Activated CD4-positive, alpha-beta memory T cell treated with anti-CD3 and anti-CD28 coated beads, Interleukin-2, amount 10 ng/mL, durations not matched to agents 7 days and 5 days (primary cell): ENCODE measurements at places on chromosomes 4 and X. TPM values are rescaled to one million over a fixed set of nuclear protein-coding genes. Genes with fewer than 3 reads are reported as not detected.

USP27X gene
- total RNA-seq, result 2.4 TPM

CC2D2A gene
- not detected for total RNA-seq

FAM53A gene
- 0.65 TPM for total RNA-seq

PPARGC1A gene
- not detected for total RNA-seq

OCIAD2 gene
- 94.5 TPM for total RNA-seq

ART3 gene
- total RNA-seq, result 0.95 TPM

NEXMIF gene
- total RNA-seq, result 0.28 TPM

FAT1 gene
- 0.03 TPM for total RNA-seq

CACNA1F gene
- 0.50 TPM for total RNA-seq

DNAAF6 gene
- not detected for total RNA-seq

NPY2R gene
- total RNA-seq, result not detected

RPS6KA6 gene
- total RNA-seq, result 0.05 TPM

SPON2 gene
- total RNA-seq, result 24.6 TPM

GDPD2 gene
- total RNA-seq, result 0.23 TPM

DNA sequence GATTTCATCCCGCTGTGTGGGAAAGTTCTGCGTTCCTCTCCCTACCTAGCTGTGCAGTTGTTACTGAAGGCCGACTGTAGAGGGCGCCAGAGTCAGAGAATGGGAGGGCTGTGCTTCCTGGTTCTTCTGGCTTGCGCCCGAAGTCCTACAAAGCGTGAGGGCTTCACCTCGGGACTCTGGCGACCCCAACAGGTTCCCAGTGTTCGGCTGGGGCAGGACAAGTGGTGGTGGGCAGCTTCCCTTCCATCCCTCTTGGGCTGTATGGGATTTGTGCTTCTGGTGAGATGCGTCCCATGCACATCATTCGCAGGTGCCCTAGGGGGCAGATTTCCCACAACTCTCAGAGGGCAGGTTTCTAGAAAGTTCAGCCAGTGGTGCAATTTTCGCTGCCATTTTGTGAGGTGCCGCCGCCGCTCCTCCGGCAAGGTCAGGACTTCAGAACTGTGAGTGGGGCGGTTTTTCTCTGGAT lies 27.3 kb downstream of the CT45A1 start:
- DNase-seq, result peak; percentile 53

- no peak for DNase-seq
These were observed 98.0 kb downstream of the CDS1 start for GRCh38 chr4:84680956-84681355.

- no peak for DNase-seq
These were observed 100.7 kb upstream of the PTPN13 start for GRCh38 chr4:86493460-86493859.

- DNase-seq, result no peak
These were observed 704.6 kb downstream of the SMARCA1 start for GRCh38 chrX:128818690-128819089.

DNA sequence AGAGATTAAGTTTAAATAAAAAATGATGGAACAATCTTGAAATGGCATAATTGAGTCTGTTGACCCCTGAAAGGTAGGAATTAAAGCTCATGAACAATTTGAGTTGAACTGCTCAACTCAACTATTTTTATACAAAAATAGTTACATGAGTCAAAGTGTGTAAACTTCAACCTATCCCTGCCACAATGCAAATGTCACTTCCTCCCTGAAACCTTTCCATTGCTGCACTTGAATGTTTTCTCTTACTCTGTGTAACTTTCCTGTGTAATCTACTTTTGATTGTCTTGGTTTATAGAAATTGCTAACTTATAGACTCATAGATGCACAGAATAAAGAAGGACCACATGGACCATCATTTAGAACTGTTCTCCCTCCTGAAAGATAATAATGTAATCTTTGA lies 218.5 kb downstream of the GBA3 start:
- DNase-seq, result no peak

- no peak for DNase-seq
These were observed 10.4 kb downstream of the RAB9A start for GRCh38 chrX:13699183-13699826.

DNA sequence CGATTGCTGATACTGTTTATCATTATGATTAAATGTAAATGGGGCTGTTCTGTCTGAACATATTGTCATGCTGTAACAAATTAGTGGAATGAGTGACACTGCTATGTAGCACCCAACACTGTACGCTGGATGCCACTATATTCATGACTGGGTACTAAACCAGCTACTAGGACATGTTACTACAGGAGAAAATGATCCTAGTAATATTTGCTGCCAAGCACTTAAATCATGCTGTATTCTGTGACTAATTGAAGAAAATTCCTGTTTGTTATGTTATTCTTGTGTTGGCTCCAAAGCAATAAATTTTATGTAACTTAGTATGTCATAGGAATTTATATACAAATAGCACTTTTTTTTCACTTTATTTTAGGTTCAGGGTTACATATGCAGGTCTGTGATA lies 804.2 kb downstream of the CENPC start:
- DNase-seq, result no peak

- DNase-seq, result no peak
These were observed 32.2 kb downstream of the MID2 start for GRCh38 chrX:107857837-107858236.

GRCh38 chr4:186592966-186593586 lies 37.7 kb upstream of the MTNR1A start:
- DNase-seq, result no peak

GRCh38 chr4:6770581-6771228 lies 11.8 kb upstream of the KIAA0232 start:
- DNase-seq, result no peak

- DNase-seq, result no peak
These were observed 701.0 kb upstream of the PITX2 start for GRCh38 chr4:111323916-111324315.

DNA sequence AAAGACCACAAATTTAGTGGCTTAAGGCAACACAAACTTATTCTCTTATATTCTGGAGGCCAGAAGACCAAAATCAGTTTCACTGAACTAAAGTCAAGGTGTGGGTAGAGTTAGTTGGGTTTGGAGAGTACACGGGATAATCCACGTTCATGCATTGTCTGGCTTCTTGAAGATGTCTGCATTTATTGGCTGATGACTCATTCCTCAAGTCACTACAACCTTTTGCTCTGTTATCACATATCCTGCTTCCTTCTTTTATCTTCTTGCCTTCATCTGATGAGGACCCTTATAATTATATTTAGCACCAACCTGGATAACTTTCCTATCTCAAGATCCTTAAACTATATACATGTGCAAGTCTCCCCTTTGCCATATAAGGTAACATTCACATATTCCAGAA lies 590.0 kb downstream of the FSTL5 start:
- DNase-seq, result no peak

DNA sequence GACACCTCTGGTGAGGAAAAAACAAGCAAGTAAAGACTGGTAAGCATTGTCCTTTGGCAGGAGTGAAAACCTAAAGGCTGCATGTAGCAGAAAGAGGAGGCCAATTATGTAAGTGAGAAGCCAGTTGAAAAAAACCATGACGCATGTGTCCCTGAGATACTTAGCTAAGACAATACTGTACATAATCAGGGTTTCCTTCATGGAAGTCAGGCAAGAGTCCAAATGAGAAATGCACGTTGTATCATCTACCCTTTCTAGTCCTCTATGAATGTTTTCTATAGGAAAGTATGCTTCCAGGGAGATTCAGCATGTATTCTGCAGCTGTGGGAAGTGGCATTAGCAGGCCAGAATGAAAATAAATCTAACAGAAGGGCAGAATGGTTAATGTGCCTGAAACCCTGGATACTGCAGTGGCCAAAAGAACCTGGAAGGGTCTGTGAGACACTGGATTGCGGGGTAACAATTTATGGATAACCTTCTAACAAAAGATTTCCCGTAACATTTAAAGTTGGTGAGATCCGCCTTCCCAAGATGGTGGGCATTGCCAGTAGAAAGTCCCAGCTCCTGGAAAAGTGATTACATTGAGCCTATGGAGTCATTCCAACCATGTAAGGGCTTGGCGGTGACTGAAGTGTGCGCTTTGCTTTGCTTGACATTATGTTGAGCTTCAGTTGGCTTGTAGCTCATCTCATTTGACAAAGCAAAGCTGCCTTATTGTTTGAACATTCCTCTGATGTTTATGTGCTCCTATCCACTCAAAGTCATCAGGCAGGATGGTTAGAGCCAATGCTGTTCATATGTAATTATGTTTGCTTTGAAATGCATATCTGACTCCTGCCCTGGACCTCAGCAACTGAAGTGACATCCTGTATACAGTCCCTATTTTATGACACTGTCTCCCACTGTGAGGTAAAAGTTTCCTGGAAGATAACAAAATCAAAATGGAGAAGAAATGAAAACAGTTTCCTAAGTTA lies 200.4 kb downstream of the ARHGAP24 start:
- DNase-seq, result no peak

GRCh38 chr4:126004941-126005340 lies 690.2 kb downstream of the FAT4 start:
- no peak for DNase-seq

- no peak for DNase-seq
These were observed 492.0 kb downstream of the ZIC3 start for GRCh38 chrX:138057883-138058282.

- no peak for DNase-seq
These were observed 121.0 kb upstream of the MYOZ2 start for GRCh38 chr4:119014658-119015057.

GRCh38 chrX:153844509-153845082 lies 14.3 kb upstream of the PDZD4 start:
- DNase-seq, result no peak

DNA sequence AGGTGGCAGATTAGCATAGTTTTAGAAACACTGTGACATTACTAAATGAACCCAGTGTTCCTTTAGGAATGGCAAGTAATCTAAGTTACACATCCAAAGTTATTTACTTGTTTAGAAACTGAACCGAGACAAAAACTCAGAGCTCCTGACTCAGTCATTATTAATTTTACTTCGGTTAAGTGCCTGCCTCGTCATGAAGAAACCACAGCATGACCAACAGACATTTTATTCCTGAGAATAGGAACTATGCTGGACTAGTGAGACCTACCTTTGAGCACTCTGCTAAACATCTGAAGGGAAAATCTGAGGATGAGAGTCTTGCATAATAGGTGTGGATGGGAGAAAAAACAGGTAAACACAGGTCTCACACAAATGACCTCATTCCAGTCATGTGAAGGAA lies 2.5 kb downstream of the BEX1 start:
- no peak for DNase-seq

DNA sequence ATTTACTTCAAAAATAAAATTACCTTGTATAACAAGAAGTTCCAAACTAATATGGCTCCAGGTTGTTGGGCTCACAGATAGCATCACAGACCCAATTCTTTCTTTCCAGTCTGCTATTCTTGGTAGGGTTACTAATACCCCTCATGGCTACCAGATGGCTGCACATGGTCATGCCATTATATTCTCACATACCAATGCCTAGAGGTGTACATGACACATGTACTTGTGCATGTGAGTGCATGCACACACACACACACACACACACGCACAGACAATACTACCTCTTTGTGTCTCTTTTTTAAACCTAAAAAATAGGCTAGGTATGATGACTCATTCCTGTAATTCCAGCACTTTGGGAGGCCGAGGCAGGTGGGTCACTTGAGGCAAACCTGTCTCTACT lies 31.1 kb downstream of the FBXO8 start:
- DNase-seq, result no peak

DNA sequence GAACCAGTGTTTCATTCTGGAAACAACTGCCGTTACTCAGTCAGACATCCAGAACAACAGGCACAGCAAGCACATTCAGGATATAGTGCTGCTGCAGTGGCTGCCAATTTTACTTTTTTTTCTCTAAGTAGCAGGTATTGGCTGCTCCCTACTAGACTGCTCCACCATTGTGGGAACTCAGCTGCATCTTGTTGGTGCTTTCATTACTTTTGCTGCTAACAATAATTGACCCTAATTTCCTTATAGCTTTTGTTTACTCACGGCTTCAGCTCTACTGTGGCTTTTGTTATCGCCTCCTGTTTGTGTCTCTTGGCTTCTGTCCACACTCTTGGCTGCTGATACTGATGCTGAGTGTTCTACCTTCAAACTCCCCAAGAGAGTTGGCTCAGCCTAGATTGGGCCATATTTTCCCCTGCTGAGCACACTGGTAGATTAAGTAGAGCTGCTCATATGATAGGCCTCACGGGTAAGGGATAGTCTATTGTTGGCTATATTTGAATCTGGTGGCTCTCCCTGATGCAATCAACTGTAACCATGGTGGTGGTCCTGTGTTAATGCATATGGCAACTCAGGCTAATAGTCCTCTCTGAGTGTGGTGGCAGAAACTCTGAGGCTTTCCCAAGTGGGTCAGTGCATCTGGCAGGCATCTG lies 44.5 kb upstream of the IL2 start:
- DNase-seq, result no peak

DNA sequence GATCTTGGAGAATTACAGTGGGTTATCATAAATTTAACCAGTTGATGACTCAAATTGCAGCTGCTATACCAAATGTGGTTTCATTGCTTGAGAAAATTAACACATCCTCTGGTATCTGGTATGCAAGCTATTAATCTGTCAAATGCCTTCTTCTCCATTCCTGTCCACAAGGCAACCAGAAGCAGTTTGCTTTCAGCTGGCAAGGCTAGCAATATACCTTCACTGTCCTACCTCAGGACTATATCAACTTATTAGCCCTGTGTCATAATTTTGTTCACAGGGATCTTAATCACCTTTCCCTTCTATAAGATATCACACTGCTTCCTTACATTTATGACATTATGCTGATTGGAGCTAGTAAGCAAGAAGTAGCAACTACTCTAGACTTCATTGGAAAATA lies 110.0 kb upstream of the GPC3 start:
- DNase-seq, result no peak

GRCh38 chr4:143286701-143287571 lies 49.7 kb upstream of the GAB1 start:
- DNase-seq, result no peak

DNA sequence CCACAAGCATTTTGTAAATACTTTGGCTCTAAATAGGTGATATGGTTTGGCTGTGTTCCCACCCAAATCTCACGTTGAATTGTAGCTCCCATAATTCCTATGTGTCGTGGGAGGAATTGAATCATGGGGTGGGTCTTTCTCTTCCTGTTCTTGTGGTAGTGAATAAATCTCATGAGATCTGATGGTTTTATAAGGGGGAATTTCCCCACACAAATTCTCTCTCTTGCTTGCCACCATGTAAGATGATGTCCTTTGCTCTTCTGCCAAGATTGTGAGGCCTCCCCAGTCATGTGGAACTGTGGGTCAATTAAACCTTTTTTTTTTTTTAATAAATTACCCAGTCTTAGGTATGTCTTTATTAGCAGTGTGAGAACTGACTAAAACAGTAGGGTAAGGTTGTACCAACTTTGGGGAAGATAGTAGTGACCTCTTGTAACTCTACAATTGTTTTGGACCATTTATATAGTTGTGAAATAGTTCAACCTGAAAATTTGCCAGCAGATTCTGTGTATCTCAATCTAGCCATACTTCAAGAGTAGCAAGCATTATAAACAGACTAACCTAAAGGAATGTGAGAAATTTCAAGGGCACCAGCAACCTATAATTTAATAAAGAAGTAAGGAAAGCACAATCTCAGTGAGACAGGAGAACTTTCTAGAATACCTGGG lies 727.8 kb downstream of the GRID2 start:
- no peak for DNase-seq

- no peak for DNase-seq
These were observed 130.6 kb upstream of the ATP6AP2 start for GRCh38 chrX:40449956-40450706.

GRCh38 chrX:27163236-27163635 lies 299.9 kb downstream of the PPP4R3C start:
- DNase-seq, result no peak
